ENCODE measurements at places on chromosomes 16 and 17. TPM values are rescaled to one million over a fixed set of nuclear protein-coding genes. Genes with fewer than 3 reads are reported as not detected.

Gene GAS7
- total RNA-seq = 47.1 TPM

Gene PRM3
- total RNA-seq = not detected

Gene SP2
- 11.3 TPM for total RNA-seq

- peaks cover 66% of the 10 kb centered on the region for H3K36me3 ChIP-seq
- no peak for DNase-seq
- no peaks in the 10 kb centered on the region for H3K4me1 ChIP-seq
- H3K27ac ChIP-seq = no peak overlapping the region
- no peaks in the 10 kb centered on the region for H3K27me3 ChIP-seq
- no peak overlapping the region for H3K4me3 ChIP-seq
Measured at GRCh38 chr17:67902511-67903231, 77.4 kb downstream of the BPTF start.
